ENCODE measurements at places on chromosomes 5 and 9.

- DNase-seq = no peak
Measured at GRCh38 chr9:75148561-75148960, 60.2 kb downstream of the OSTF1 start.

- DNase-seq = no peak
Measured at GRCh38 chr9:123637606-123637944, 281.6 kb downstream of the CRB2 start.

DNA sequence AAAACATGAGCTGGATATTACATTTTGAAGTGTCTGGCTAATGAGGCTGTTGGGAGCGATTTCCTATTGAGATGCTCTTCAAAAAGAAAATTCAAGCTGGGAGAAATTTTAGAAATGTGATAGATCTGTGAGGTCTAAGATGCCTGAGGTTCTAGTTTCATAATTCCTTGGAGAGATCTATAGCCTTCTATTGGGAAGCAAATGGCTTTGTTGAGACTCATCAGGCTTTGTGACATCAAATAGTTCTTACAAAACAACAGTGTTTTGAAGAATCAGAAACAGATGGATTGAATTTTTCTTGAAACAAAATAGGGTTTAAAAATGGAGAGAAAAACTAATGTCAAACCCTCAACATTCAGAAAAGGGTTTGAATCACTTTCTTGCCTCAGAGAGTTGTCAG, 292.9 kb downstream of the NNT start:
- DNase-seq = no peak

DNA sequence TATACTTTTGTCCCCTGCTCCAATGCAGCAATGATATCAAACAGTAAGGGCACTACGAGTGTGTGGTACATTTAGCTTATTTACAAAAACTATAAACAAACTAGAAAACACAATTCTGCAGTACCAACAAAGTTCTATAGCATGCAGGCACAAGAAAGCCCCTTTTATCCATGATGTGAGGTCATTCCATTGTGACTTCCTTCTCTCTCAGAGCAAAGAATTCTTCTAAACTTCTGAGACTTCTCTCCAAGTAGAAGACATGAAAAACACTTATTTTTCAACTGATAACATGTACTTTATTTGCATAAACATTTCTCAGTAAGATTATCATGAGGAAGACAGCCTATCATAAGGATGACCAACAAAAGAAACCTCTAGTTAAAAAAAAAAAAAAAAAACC, 569.8 kb downstream of the TLE1 start:
- no peak for DNase-seq

DNA sequence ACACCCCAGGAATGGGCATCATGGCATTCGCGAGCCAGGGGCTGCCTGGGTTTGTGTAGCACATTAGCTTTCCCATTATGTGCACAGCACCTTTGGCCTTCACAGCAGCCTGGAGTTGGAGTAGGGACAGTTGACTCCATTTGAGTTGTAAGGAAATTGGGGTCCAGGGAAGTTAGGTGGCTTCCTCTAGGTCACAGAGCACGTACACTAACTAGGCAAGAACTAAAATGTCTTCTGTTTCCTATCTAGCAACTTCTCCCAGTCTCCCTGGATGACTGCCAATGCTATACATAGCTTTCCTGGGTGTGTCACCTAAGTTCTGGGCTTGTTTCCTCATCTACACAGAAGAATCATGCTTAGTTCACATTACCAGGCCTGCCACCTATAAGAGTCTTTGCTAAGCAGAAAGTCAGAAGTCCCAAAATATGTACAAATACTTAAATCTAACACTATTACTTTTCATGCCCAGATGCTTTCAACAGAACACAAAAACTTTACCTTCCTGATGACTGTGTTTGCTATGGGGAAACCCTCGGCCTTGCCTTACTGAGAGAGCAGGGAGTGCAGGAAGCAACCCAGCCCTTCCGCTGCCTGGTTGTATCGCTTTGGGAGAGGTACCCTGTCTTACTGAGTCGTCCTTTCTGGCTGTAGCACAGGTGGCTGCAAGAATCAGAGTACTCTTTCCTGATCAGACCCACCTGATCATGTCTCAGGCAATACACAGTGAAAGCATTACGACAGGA, 12.0 kb downstream of the MACROH2A1 start:
- peak; percentile 67 for DNase-seq

- DNase-seq = no peak
Measured at GRCh38 chr9:111179577-111179976, 141.3 kb upstream of the LPAR1 start.

DNA sequence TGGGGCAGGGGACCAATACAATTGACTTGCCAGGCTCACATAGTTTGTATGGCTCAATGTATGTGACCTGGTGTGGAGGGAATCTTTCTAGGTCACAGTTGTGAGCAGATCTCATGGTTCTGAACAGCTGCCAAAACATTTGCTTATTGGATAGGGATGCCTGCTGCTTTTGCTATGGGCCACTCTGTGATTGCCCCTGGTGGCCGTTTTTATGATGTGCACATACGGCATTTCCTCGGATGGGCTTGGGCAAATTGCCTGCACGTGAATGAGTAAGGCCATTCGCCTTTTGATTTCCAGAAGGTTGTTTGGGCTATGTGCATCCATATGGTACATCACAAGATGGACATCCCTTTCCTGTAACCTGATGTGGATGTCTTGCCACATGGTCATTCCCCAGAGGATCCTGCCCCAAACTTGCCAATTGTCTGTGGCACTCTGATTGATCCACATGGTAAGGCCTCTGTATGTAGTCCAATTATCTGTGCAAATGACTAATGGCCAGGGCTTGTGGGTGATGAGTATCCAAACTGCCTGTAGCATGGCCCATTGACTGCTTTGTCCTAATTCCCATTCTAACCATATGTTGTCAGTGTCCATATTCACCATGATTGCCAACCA, 10.7 kb upstream of the SLC22A4 start:
- DNase-seq = no peak

GRCh38 chr5:56648460-56649034, 166.8 kb upstream of the MAP3K1 start:
- no peak for DNase-seq

DNA sequence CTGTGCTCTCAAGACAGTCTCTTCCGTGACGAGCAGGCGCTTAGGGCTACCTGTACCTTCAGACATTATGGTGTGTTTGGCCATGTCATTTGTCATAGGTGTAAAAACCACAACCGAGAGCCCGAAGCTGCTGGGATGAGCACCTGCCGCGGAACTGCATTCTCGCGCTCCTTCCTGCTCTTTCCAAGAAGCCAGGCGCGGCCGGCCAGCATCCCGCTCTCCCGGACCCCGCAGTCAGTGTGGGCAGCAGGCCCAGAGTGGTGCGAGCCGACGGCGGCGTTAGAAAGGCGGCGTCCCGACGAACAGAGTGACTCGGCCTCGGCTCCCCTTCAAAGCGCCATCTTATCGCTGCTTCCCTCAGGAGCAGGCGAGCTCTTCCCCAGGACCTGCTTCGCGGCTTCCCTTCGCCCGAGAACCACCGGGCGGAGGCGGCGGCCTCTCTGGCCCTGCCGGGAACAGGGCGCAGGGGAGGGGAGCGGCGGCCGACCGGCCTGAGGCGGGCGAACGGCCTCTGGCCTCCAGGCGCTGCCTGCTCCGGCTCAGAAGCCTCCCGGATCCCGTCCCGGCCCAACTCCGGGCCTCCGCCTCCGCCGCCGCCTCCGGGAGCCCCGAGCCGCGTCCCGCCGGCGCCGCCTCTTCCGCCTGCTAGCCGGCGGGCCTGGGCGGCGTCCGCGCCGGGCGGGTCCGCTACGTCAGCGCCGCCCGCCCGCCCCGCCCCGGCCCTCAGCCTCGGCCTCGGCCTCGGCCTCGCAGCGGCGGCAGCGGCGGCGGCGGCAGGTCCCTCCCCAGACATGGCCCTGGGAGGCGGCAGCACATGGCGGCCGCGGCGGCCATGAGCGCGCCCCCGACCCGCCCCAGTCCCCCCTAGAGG, at the start of gene FAM120A:
Gene FAM120A (plus strand): TSS at position 741 of the 871 bp plus-strand sequence. CDS start 231 bp downstream, outside the sequence.
- no peak for DNase-seq

GRCh38 chr5:74440341-74440740, 200.2 kb downstream of the ENC1 start:
- DNase-seq = no peak

- no peak for DNase-seq
Measured at GRCh38 chr5:88716101-88716500, 166.9 kb downstream of the MEF2C start.

- no peak for DNase-seq
Measured at GRCh38 chr5:1563617-1564181, 39.9 kb upstream of the LPCAT1 start.

GRCh38 chr5:111743512-111743911, 13.5 kb downstream of the NREP start:
- no peak for DNase-seq

Data from LNCaP clone FGC (cell line).